ENCODE measurements at places on chromosomes 7 and 10.

DNA sequence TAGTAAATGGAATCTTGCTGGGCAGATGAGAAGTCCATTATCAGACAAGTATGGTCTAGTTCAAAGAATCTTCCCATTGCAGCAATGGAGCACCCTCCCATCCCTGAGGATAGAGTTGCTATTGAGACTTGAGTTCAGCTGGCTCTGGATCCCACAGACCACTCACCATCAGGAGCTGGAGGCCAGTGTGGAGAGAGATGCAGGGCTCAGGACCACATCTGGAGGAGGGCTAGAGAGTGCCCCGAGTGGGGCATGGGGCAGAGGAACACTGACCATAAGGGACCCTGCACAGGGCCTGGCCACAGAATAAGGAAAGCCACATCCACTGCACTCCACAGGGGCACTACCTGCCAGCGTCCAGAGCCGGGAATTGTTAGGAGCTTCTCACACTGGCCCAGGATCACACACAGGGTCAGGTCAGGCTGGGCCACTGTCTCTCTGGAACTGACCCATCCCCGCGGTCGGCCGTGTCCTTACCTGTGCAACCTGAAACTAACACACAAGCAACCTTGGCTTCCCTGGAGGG is 41.3 kb upstream of the TCERG1L start:
- no peak for DNase-seq

DNA sequence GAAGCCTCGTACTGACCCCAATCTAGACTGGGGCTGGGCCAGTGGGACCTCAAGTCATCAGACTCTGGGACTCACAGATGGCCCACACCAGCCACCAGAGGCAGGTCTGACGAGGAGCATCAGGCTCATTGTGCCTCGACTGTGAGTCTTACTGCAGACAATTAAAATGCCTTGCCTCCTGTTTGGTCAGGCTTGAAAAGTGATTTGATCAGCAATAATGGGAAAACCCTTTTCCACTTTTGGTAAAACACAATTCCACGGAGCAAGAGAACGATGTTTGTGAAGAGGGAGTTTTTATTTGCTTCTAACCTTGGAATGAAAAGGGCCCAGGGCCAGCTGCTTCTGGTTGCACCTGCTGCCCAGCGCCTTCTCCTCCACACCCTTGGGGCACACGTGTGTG is 43.9 kb downstream of the C10orf143 start:
- no peak for DNase-seq

- no peak for DNase-seq
Observed at GRCh38 chr7:32018845-32019578, 51.2 kb downstream of the PDE1C start.

- DNase-seq: no peak
Observed at GRCh38 chr7:27164367-27165088, 809 bp downstream of the HOXA9 start.

DNA sequence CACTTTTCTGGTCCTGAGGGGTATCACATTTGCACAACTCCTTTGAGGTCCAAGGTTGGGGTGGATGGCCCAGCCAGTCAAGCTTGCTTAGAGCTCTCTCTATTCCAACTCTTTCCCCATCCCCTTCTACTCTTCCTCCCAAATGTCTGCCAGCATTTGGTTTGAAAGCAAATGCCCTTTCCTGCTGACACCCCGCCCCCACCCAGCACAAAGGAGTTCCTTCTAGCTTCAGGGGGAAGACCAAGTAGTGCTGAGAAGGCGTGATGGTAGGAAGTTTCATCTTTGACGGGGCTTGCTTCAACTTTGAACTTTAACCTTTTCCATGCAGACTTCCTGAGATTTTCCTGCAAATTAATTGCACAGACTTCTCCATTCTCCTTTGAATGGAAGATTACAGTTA is 137.5 kb upstream of the TCF7L2 start:
- no peak for DNase-seq

GRCh38 chr7:20220921-20221547 is 3.9 kb upstream of the MACC1 start:
- DNase-seq: no peak
